ENCODE measurements at places on chromosomes 1 and 21.

DNA sequence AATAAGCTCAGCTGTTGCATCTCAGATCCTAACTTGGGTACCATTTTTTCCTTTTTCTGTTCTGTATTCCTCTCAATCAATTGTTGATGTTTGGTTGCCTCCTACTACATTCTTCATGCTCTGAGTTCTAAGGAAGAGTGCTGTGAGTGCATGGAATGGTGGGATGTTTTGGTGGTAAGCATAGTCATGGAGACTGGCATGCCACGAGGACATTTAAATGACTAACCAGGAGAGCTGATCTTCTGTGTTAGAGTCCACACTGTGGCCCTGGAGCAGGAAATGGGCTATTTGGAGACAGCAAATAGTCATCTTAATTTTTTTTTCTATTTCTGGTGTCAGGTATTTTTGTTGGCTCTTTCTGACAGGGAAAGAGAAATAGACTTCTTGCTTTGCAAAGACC is 69.5 kb upstream of the HSD17B7 start:
- H3K4me1 ChIP-seq: peaks cover 47% of the 10 kb centered on the region
- DNase-seq: no peak
- H3K36me3 ChIP-seq: no peaks in the 10 kb centered on the region
- H3K27ac ChIP-seq: no peak overlapping the region

DNA sequence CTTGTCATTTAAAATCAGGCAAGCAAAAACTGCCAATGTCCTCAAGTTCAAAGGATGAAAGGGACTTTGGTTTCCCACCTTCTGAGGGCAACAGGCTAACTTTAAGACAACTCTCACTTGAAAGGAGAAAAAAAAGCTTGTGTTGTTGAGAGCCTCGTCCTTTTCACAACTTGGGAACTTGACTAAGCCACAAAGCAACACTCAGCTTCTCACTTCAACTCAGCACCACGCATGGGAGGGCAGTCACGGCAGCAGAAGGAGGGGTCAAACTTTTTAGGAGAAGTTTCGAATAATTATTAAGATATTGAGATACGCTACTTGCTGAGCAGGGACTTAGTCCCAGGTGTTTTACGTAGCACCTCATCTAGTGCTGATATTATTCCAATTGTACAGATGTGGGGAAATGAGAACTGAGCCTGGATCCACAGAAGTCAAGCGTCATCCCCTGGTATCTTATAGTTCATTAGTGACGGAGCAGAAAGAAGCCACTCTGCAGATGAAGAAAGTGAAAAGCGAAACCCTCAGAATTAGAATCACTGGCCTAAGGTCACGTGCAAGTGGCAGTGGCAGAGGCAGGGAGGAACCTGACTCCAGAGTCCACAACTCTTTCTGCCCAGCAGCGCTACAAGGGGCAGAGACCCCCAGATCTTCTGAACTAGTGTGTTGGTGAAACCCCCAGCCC is 83.6 kb downstream of the JAK1 start:
- H3K4me3 ChIP-seq: no peak overlapping the region
- H3K36me3 ChIP-seq: peaks cover 19% of the 10 kb centered on the region
- peaks cover 3% of the 10 kb centered on the region for H3K4me1 ChIP-seq
- H3K27me3 ChIP-seq: no peaks in the 10 kb centered on the region

- H3K36me3 ChIP-seq: peaks cover 67% of the 10 kb centered on the region
- H3K4me1 ChIP-seq: peaks cover 45% of the 10 kb centered on the region
- no peak overlapping the region for H3K27ac ChIP-seq
Observed at GRCh38 chr1:955474-955873, 3.6 kb downstream of the NOC2L start.

GRCh38 chr21:42855171-42855936 is 24.0 kb downstream of the WDR4 start:
- no peak overlapping the region for H3K27ac ChIP-seq
- H3K27me3 ChIP-seq: no peaks in the 10 kb centered on the region
- H3K4me1 ChIP-seq: no peaks in the 10 kb centered on the region
- H3K36me3 ChIP-seq: peaks cover 100% of the 10 kb centered on the region
- H3K4me3 ChIP-seq: no peak overlapping the region
- no peak for DNase-seq

DNA sequence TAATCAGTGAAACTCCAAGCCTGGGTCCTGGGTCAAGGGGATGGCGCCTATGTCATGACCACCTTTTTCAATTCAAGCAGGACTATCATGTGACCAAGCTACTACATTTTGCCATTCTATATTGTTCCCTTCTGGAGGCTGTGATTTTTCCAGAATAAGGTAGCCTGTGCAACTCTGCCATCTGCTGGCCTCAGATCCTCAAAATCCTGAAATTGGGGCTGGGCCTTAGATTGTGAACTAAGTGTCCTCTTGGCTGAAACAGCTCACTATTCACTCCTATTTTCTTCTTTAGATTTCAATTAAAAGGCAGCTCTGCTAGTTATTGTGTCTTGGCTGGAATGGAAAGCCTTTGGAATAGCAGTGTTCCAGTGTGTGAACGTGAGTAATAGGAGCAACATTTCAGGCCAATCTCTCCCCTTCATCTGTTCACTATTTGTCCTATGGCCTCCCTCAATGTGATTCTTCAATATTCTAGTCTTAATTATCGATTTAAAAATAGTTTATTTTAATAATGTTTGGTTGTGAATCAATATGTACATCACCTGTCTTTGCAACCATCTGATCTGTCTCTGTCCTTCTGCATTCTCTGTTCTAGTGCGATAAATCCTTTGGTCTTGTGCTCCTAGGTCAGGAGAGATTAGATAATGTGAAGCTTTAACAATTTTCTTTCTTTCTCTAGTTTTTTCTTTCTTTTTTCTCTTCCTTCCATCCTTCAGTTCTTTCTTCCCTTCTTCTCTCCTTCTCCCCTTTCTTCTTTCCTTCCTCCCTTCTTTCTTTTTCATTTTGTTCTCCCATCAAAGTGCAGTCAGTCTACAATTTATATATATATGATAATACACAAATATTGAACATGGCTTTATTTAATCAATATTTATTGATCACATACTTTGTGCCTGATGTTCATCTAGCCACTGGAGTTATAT is 69.8 kb downstream of the CR1 start:
- H3K27ac ChIP-seq: no peak overlapping the region
- H3K27me3 ChIP-seq: no peaks in the 10 kb centered on the region
- H3K4me3 ChIP-seq: no peak overlapping the region
- no peak for DNase-seq
- no peaks in the 10 kb centered on the region for H3K4me1 ChIP-seq

- H3K27ac ChIP-seq: no peak overlapping the region
- DNase-seq: no peak
- no peaks in the 10 kb centered on the region for H3K27me3 ChIP-seq
- H3K4me3 ChIP-seq: no peak overlapping the region
- no peaks in the 10 kb centered on the region for H3K4me1 ChIP-seq
- H3K36me3 ChIP-seq: peaks cover 95% of the 10 kb centered on the region
Observed at GRCh38 chr1:35914717-35915116, 16.2 kb upstream of the AGO3 start.

- H3K4me3 ChIP-seq: no peak overlapping the region
- H3K27me3 ChIP-seq: no peaks in the 10 kb centered on the region
- peaks cover 6% of the 10 kb centered on the region for H3K4me1 ChIP-seq
- no peaks in the 10 kb centered on the region for H3K36me3 ChIP-seq
- DNase-seq: no peak
Observed at GRCh38 chr21:38170283-38170682, 86.5 kb upstream of the KCNJ15 start.

- H3K27me3 ChIP-seq: peaks cover 11% of the 10 kb centered on the region
- no peaks in the 10 kb centered on the region for H3K4me1 ChIP-seq
- no peak for DNase-seq
- no peak overlapping the region for H3K4me3 ChIP-seq
- H3K27ac ChIP-seq: no peak overlapping the region
Observed at GRCh38 chr1:26405281-26405915, 5.2 kb upstream of the LIN28A start.

DNA sequence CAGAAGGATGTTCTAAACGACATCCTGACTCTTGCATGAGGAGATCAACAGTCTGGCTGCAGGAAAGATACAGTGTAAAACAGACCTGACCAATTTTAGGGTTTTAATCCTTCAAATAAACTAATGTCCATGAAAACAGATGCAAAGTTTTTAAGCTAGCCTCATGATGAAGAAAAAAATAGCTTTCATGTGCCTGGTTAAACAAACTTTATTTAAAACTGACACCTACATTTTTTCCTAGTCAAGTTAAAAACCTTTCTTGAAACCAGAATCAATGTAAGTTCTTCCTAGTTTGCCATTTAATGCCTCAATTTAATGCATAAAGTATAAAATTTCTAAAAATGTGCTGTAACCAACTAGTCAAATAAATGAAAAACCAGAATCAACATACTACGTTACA is 2.9 kb downstream of the WDR26 start:
- H3K4me1 ChIP-seq: peaks cover 52% of the 10 kb centered on the region
- H3K27ac ChIP-seq: peak overlapping the region; percentile 97
- no peak for DNase-seq
- peak overlapping the region; percentile 91 for H3K4me3 ChIP-seq
- H3K36me3 ChIP-seq: peaks cover 8% of the 10 kb centered on the region

GRCh38 chr1:165823552-165824268 is 3.7 kb upstream of the UCK2 start:
- no peak overlapping the region for H3K4me3 ChIP-seq
- no peak overlapping the region for H3K27ac ChIP-seq
- H3K27me3 ChIP-seq: no peaks in the 10 kb centered on the region
- DNase-seq: peak; percentile 72
- peaks cover 12% of the 10 kb centered on the region for H3K4me1 ChIP-seq

DNA sequence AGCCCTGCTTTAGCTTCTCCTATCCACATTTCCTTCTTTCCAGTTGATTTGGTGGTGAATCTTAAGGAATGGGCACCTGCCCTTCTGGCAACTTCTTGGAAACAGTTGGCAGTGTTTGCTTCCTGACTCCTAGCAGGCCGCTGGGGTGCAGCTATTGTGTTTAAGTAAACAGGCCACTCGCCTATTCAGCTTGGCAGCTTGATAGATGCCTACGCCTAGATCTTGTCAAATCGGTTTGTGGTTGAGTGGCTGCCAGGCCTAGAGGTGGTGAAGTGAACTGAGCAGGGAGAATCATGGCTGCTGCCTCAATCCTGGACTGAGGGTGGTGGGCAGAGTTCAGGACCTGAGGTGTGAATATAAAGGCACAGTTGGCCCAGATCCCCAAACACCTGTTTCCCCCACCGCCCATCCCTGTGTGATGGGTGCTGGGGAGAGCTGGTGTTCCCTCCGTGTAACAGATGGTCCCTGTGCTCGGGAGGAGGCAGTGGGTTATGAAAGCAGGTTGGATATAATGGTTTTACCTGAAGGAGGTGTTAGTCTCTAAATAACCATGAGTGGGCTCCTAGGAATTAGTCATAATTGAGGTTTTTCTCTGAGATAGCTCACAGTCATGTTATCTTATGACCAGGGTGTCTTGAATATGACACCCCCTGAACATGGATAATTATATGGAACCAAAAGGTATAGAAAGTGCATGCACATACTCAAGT is 940 bp upstream of the PLA2G2C start:
- peaks cover 9% of the 10 kb centered on the region for H3K36me3 ChIP-seq
- H3K4me3 ChIP-seq: peak overlapping the region; percentile 62
- no peaks in the 10 kb centered on the region for H3K27me3 ChIP-seq
- H3K4me1 ChIP-seq: peaks cover 22% of the 10 kb centered on the region
- H3K27ac ChIP-seq: peak overlapping the region; percentile 88

DNA sequence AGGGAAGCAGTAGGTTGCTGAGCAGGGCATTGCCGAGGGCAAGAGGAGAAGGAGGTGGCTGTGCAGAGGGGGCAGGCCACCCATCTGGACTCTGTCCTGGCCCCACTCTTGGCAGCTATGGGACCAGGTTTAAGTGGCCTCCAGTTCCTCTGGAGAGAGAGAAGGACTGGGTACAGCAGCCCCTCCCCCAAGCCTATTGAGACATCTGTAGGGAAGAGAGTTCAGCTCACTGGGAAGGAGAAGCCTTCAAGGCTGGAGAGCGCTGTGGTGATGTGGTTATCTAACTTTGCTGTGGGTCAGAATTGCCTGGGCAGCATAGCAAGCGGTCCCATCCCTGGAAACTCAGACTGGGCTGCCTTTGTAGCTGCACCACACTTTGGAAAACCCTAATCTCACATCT is 93.9 kb downstream of the KCNJ15 start:
- no peaks in the 10 kb centered on the region for H3K27me3 ChIP-seq
- H3K27ac ChIP-seq: no peak overlapping the region
- H3K4me3 ChIP-seq: no peak overlapping the region
- DNase-seq: no peak

GRCh38 chr1:221945669-221946068 is 203.8 kb upstream of the DUSP10 start:
- H3K36me3 ChIP-seq: no peaks in the 10 kb centered on the region
- no peak overlapping the region for H3K27ac ChIP-seq
- DNase-seq: no peak
- H3K27me3 ChIP-seq: no peaks in the 10 kb centered on the region
- H3K4me3 ChIP-seq: no peak overlapping the region
- no peaks in the 10 kb centered on the region for H3K4me1 ChIP-seq

DNA sequence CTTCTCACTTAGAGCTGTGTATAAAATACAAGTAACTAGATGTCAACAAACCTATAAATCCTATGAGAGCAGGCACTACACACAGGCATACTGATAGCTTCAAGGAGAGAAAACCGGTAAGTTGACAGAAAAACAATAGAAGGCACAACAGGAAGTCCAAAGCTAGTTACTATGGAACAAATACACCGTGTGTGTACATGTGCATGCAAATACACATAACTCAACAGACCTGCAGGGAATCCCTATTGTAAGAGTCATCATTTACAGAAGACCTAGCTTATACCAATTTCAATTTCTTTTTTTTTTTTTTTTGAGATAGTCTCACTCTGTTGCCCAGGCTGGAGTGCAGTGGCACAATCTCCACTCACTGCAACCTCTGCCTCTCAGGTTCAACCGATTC is 26.3 kb downstream of the JAK1 start:
- no peak overlapping the region for H3K4me3 ChIP-seq
- H3K36me3 ChIP-seq: no peaks in the 10 kb centered on the region
- DNase-seq: no peak
- H3K27me3 ChIP-seq: no peaks in the 10 kb centered on the region
- H3K4me1 ChIP-seq: peaks cover 55% of the 10 kb centered on the region
